Cardiac muscle cell (in vitro differentiated cells and primary cell): ENCODE measurements at places on chromosomes 3 and 15.

DNA sequence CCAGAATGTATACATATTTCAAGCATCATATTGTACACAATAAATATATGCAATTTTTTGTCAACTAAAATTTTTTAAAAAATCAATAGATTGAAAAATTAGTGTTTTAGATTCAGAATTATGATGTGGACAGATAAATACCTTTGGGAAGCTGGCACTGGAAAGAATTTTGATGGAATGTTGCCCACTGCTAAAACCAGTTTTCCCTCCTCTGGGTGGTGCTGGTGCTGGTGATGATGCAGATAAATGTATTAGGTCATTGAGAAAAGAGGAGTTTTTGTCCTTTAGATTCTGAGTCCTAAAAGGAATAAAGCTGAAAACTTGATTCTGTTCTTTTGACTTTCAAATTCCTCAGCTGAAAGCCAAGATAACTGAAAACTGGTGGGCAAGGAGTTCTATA is 56.0 kb upstream of the SUCLG2 start:
- H3K36me3 ChIP-seq = no peaks in the 10 kb centered on the region
- no peak overlapping the region for H3K27ac ChIP-seq
- no peaks in the 10 kb centered on the region for H3K27me3 ChIP-seq
- no peaks in the 10 kb centered on the region for H3K4me1 ChIP-seq
- H3K4me3 ChIP-seq = no peak overlapping the region
- no peak for DNase-seq

- H3K27ac ChIP-seq = no peak overlapping the region
- no peak overlapping the region for H3K4me3 ChIP-seq
- H3K27me3 ChIP-seq = no peaks in the 10 kb centered on the region
- H3K36me3 ChIP-seq = no peaks in the 10 kb centered on the region
- no peaks in the 10 kb centered on the region for H3K4me1 ChIP-seq
These were observed 565.0 kb downstream of the MAGI1 start for GRCh38 chr3:65473736-65474135.

GRCh38 chr3:79361748-79362378 is 405.9 kb downstream of the ROBO1 start:
- peaks cover 22% of the 10 kb centered on the region for H3K4me1 ChIP-seq
- H3K27ac ChIP-seq = no peak overlapping the region
- DNase-seq = peak; percentile 67

DNA sequence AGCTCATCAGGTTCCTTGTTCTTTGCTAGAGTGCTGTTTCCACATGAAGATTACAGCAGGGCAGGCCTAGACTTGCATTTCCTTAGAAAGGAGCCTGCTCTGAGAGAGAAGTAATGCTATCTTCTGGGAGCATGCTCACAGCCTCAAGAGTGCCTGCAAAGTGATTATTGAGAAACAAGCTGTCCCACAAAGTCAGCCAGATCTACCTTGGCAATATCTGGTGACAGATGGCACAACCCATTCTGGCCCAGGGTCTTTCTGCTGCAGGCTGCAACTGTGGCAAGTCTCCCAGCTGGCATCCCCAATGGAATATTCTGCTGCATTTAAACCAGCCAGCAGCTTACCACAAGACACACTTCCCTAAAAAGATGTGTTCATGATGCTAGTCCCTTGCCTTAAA is 29.3 kb downstream of the MTMR10 start:
- H3K4me3 ChIP-seq = no peak overlapping the region
- DNase-seq = no peak
- H3K36me3 ChIP-seq = peaks cover 29% of the 10 kb centered on the region
- no peak overlapping the region for H3K27ac ChIP-seq
- no peaks in the 10 kb centered on the region for H3K27me3 ChIP-seq

- no peak overlapping the region for H3K27ac ChIP-seq
- no peak for DNase-seq
- no peaks in the 10 kb centered on the region for H3K36me3 ChIP-seq
- no peaks in the 10 kb centered on the region for H3K27me3 ChIP-seq
These were observed 30.2 kb upstream of the ATOSA start for GRCh38 chr15:52709187-52709981.

- DNase-seq = no peak
- peaks cover 7% of the 10 kb centered on the region for H3K4me1 ChIP-seq
These were observed 75.0 kb upstream of the MBNL1 start for GRCh38 chr3:152193673-152194267.

DNA sequence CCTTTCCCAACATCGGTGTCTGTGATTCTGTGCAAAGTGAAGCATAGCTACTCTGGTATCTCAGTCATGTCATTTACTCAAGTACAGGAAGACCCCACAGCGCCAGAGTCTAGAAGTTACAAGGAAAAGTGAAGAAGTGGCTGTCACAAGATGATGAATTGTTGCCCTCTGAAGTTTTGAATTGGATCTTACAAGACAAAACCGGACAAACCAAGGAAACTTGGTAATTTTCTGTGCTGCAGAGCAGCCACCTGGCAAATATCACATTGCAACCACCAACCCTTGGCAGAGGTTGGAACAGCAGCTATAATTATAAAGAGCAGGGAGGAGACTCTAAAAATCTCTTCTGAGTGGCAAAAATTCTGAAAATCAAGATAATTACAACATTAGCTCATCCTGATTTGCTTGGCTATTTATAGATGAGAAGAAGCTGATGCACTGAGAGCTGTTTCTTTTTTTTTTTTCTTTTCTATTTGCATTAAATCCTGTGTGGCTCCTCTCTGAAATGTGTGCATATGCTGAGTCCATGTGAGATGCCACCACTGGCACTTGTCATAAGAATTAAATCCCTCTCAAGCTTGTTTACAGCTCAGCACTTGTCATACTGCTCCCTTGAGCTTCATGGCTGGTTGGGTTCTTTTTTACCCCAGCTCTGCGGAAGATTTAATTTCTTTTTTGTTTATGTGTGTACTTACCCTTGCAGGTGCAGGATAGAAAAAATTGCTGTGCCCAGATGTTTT is 68.0 kb upstream of the MNS1 start:
- peaks cover 20% of the 10 kb centered on the region for H3K4me1 ChIP-seq
- H3K27me3 ChIP-seq = no peaks in the 10 kb centered on the region
- DNase-seq = no peak
- no peaks in the 10 kb centered on the region for H3K36me3 ChIP-seq
- H3K27ac ChIP-seq = peak overlapping the region; percentile 69
- H3K4me3 ChIP-seq = no peak overlapping the region

DNA sequence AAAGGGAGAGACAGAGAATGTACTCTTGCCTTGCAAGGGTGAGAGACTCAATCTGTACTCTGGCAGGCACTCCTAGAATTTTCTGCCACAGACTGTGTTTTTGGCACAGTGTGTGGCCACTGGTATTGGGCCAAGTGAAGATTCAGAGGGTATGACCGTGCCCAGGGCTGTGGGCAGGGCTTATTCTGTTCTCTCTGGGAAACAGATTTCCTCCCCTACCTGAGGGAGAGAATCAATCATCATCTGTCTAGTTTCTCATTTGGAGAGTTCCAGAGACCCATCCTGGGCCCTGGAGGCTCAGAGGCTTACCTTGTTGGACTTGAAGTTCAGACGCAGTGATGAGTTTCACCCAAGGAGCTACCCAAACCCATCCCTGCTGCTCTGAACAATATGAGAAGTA is 28.2 kb downstream of the CSTA start:
- no peaks in the 10 kb centered on the region for H3K36me3 ChIP-seq
- H3K4me3 ChIP-seq = no peak overlapping the region
- H3K27me3 ChIP-seq = no peaks in the 10 kb centered on the region
- H3K27ac ChIP-seq = no peak overlapping the region
- no peaks in the 10 kb centered on the region for H3K4me1 ChIP-seq
- no peak for DNase-seq

DNA sequence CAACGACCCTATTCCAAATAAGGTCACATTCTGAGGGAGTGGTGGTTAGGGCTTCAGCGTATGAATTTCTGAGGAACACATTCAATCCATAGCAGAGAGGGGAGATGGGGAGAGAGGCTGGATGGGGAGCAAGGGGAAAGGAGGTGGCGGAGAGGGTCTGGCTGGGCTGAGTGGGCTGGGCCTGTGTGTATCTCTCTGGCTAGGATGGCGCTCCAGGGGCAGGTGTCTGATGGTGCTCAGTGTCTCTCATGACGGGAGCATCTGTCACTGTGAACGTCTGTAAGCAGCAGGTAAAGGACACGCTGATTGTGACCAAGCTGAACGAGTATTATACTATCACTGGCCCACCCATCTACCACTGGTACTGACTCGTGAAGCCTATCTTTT is 159.6 kb downstream of the XXYLT1 start:
- H3K4me1 ChIP-seq = peaks cover 21% of the 10 kb centered on the region
- no peaks in the 10 kb centered on the region for H3K36me3 ChIP-seq
- DNase-seq = no peak
- no peak overlapping the region for H3K4me3 ChIP-seq
- H3K27ac ChIP-seq = peak overlapping the region; percentile 68
- H3K27me3 ChIP-seq = no peaks in the 10 kb centered on the region

DNA sequence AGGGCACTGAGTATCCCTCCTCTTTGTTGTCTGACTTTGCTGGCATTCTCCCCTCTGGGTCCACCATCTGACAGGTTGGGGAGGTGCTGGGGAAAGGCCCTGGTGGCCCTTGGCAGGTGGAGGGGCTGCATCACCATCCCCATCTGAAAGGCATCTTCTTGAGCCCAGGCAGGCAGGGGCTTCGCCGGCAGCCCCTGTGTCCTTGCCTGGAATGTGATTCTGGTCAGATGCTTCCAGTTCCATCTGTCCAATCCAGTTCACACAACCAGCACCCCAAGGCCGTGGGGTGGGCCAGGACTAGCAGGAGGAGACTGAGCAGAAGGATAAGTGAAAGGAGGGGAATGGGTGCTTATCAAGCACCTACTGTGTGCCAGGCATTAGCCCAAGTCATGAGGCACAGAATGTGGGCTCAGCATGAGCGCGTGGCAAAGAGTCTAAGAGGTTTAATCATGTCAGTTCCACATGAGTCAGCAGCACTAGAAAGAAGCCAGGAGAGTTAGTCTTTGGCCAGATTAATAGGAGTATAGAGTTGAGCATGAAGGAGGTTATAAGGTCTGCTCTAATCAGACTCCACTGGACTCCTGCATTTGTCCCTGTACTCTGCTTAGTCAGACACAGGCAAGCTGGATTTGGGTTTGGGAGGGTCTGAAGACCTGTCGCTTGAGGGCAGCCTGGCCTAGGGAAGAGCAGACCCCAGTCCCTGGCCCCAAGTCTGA is 10.5 kb upstream of the TXNRD3 start:
- H3K4me3 ChIP-seq = no peak overlapping the region
- no peak overlapping the region for H3K27ac ChIP-seq
- peaks cover 28% of the 10 kb centered on the region for H3K27me3 ChIP-seq
- no peaks in the 10 kb centered on the region for H3K36me3 ChIP-seq
- H3K4me1 ChIP-seq = no peaks in the 10 kb centered on the region

DNA sequence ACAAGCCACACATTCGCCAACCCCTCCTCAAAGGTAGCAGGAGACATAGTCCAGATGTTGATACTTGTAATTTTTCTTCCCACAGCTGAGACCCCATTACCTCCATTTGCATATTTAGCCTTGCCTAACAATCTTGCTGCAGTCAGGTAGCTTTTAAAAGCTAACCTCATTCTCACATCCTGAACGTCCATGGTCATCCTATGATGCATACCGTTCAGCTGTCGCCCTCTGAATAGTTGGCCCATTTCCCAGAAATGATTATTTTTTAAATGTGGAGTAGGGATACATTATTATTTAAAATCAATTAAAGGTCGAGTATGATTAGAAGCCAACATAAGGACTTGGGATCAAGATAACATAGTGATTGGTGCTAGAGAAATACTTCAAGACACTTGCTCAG is 165.0 kb downstream of the MEX3B start:
- H3K27ac ChIP-seq = no peak overlapping the region
- H3K4me1 ChIP-seq = no peaks in the 10 kb centered on the region
- no peak overlapping the region for H3K4me3 ChIP-seq
- no peaks in the 10 kb centered on the region for H3K36me3 ChIP-seq
- no peak for DNase-seq

- peaks cover 31% of the 10 kb centered on the region for H3K36me3 ChIP-seq
- no peak for DNase-seq
- no peaks in the 10 kb centered on the region for H3K4me1 ChIP-seq
- H3K27ac ChIP-seq = no peak overlapping the region
These were observed 110.0 kb upstream of the MELTF start for GRCh38 chr3:197139586-197139985.

DNA sequence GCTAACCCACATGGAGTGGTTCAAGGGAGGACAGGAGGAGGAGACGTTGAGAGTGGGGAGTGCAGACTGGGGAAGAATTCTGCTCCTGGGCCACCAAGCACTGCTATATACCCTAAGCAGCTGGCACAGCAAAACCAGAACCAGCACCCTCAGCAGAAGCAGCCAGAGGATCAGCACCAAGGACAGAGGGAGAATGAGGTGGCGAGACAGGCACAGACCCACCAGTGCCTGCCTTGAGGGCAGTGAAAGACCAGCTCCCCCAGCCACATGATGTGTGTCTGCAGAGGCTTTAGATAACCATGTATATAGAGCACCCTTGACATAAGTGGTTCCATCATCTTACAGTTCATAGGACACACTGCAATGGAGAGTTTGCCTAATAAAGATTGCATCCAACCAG is 319.0 kb downstream of the GABRB3 start:
- no peak overlapping the region for H3K27ac ChIP-seq
- H3K4me1 ChIP-seq = no peaks in the 10 kb centered on the region
- no peak overlapping the region for H3K4me3 ChIP-seq
- DNase-seq = peak; percentile 56
- no peaks in the 10 kb centered on the region for H3K27me3 ChIP-seq

DNA sequence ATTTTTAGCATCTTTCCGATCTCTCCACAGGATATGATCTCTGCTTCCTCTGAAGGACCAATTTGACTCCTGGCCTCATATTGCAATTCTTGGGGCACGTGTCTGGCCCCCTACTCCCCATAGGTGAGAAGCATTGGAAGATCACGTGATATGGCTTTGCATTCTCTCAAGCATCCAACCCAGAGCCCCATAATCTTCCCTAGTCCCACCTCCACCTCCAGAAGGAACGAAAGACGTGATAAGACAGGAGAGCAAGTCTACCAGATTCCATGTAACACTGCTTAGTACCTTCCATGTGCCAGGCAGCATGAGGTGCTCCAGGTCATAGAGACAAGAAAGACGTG is 176.3 kb downstream of the MEGF11 start:
- no peaks in the 10 kb centered on the region for H3K4me1 ChIP-seq
- no peaks in the 10 kb centered on the region for H3K27me3 ChIP-seq
- H3K36me3 ChIP-seq = no peaks in the 10 kb centered on the region
- no peak overlapping the region for H3K4me3 ChIP-seq
- no peak for DNase-seq
- H3K27ac ChIP-seq = no peak overlapping the region

DNA sequence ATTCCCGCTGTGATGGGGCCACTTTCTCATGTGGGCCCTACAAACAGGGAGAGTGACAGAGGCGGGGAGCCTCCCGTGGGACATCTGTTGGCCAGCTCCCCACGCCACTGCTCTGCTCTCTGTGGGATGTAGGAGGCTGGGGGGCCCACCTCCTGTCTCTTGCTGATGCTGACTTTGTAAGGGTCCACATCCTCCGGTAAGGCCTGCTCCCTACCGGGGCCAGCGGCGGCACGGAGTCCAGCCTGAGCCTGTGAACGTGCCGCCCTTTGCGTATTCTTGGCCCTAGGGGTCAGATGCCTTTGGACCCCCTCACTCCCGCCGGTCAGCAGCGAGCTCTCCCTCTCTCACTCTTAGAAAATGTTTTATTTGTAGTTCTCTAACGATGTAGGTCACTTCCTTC is 153.2 kb downstream of the LRRC28 start:
- DNase-seq = no peak
- H3K4me3 ChIP-seq = no peak overlapping the region
- H3K36me3 ChIP-seq = no peaks in the 10 kb centered on the region
- no peak overlapping the region for H3K27ac ChIP-seq
- H3K27me3 ChIP-seq = no peaks in the 10 kb centered on the region
